ENCODE measurements at places on chromosomes 12 and 14.

- DNase-seq, result no peak
Observed at GRCh38 chr12:101591781-101592180, 3.0 kb upstream of the MYBPC1 start.

- DNase-seq, result no peak
Observed at GRCh38 chr14:26846388-26846787, 248.6 kb upstream of the NOVA1 start.

DNA sequence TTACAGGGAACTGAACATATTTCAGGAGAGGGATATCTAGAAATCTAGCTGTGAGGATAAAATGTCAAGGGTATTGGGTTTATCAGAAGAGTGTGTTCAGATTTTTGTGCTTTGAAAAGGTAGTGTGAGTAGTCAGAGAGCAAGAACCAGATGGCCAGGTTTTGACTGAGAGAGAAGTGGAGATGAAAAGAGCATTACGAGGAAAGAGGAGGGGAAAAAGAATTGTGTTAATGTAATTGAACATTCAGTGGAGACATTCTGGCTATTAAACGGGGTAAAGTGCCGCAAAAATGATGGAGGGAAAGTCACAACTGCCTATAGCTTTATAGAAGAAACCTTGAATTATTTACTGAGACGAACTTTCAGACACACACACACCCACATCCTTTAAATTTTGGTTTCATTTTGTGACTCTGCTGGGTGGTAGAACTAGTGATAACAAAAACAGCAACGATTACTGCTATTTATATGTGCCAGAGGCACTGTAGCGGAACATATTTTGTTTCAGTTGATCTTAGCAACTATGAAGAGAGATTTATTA lies 213.6 kb downstream of the ERC1 start:
- no peak for DNase-seq

DNA sequence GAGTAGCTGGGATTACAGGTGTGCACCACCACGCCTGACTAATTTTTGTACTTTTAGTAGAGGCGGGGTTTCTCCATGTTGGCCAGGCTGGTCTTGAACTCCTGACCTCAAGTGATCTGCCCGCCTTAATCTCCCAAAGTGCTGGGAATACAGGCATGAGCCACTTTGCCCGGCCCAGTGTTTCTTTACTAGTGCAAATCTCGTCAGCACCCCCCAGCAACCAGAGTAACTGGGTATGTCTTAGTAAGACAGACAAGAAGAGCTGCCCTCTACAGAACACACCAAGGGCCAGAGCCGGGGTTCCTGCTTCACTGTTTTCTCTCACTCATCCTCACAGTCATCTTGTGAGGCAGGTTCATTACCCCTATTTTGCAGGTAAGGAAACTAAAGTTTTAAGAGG lies 78.5 kb upstream of the GPR68 start:
- no peak for DNase-seq

DNA sequence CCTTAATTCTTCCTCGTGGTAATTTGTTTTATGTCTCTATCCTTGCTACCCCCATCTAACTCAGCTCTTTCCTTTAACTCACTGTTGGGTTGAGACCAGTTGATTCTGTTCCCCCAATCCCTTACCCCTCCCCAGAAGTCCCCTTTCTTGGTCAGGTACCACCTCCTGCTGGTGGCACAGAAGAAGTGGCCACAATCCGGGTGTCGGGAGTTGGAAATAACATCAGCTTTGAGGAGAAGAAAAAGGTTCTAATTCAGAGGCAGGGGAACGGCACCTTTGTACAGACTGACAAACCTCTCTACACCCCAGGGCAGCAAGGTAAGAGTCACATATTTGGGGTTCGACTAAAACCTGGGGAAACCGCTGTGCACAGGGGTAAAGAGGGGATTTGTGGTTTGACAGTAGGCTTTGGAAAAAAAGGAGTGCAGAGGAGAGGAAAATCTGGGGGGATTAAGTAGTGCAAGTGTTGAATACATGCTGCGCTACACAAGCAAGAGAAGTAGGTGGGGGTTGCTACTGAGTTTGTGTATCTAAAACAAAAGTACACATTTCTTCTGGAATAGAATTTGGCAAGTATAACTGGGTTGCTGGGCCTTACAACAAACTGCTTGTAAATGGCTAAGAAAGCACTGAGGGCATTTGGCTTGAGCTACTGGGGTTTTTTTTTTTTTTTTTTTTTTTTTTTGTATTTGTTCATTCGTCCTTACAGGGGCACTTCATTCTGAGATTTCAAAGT lies 1.3 kb downstream of the A2ML1 start:
- DNase-seq, result no peak

- no peak for DNase-seq
Observed at GRCh38 chr12:49966511-49967041, 4.9 kb downstream of the AQP5 start.

DNA sequence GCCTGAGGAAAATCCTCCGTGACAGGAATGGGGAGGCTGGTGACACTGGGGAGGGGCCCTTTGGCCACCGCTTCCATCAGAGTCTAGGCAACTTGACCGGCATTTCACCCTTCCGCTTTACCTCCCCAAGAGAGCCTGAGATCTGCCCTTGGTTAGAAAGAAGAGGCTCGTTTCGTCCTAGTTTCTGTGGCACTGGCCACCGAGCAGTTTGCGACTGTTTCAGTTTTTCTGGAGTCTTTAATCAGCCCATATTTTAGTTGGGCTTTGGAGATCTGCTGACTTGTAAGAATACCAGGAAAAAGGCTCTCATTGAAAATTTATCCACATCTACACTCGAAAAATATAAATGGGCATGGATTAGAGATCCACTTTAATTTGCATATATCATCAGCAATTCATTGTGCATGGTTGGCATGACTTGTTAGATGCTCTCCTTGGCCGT lies 414 bp upstream of the ANKS1B start:
- no peak for DNase-seq

GRCh38 chr12:58815235-58815634 lies 105.1 kb downstream of the LRIG3 start:
- DNase-seq, result no peak

DNA sequence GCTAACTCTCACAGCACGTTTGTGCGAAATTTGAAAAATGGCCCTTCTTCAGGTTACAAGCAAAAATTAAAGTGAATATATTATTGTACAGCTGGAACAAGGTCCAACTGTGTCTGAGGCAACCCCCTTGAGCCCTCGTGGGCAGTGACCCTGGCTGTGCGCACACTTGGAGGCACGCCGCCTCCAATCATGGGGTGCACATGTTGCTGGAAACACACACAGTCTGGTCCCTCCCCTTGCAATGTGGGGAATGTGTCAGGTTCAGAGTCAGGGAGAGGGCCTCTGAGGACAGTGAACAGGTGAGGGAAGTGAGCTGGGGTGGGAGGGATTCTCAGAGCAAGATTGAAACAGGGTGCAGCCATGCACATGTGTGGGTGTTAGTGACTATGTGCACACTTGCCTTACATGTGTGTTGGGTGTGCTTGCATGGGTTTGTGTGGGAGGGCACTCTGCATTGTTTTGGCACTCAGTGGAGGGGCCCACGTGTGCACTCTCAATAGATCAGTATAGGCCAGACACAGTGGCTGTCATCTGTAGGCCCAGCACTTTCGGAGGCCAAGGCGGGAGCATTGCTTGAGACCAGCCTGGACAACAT lies 9.6 kb downstream of the TSPAN9 start:
- DNase-seq, result no peak

DNA sequence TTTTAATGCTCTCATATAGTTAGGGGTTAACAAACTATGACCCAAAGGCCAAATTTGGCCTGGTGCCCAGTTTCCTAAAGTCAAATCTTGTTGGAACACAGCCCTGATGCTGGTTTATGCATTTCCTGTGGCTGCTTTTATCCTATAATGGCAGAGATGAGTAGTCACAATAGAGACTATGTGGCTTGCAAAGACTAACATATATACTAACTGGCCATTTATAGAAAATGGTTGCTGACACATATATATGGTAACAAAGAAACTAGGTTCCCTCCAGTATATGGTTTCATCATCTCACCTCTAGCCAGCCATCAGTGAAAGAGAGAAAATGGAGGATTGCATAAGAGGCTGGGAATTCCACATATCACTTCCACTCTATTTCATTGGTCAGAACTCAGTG lies 10.8 kb downstream of the NAV3 start:
- DNase-seq, result no peak

DNA sequence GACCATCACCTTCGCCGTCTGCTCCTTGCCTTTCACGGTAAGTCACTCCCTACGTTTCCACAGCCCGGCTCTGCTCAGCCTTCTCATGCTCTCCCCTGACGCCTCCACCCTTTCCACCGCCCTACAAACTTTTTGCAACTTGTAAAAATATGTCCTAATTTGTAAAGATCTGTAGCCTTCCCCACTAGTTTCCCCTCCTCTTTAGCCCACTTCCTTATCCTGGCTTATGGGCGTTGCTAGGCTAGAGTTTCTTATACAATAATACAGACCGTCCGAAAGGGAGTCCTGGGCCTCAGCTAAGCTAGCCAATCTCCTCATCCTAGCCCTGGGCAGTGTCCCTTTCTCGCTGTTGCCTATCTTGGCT lies 1.2 kb downstream of the PTGER2 start:
- DNase-seq, result no peak

GRCh38 chr14:53605562-53605961 lies 351.1 kb downstream of the BMP4 start:
- DNase-seq, result no peak

GRCh38 chr12:124420041-124420995 lies 125.4 kb downstream of the RFLNA start:
- no peak for DNase-seq

GRCh38 chr12:109833307-109834189 lies at the start of gene TRPV4:
TSS of gene TRPV4 (minus strand) at chr12:109833398. CDS start at chr12:109814796, 18,602 bp downstream.
- DNase-seq, result no peak

- DNase-seq, result no peak
Observed at GRCh38 chr12:46388427-46389021, 16.0 kb upstream of the SLC38A2 start.

- DNase-seq, result no peak
Observed at GRCh38 chr14:65423982-65424381, 11.5 kb downstream of the FUT8 start.

DNA sequence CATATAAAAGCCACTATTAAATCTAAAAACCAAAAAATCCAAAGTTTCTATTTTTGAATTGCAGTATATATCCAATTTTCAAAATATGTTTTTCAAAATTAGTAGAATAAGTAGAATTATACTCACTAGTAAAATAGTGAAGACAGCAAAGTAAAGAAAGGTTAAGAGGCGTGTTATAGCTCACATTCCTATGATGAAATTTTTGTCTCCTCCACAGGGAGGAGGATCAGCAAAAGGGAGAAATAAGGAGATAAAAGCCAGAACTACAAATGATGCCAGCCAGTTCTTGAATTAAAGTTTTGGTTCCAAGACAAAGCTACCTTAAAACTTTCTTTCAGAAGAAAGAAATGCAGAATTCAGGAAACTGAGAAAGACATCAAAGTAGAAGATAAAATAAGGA lies 50.0 kb downstream of the C2CD5 start:
- no peak for DNase-seq

GRCh38 chr12:9883175-9883574 lies 1.9 kb downstream of the KLRF2 start:
- DNase-seq, result no peak

GRCh38 chr14:50173891-50174290 lies 57.5 kb downstream of the SOS2 start:
- DNase-seq, result no peak

GRCh38 chr14:102668291-102668873 lies 75.9 kb downstream of the RCOR1 start:
- no peak for DNase-seq

DNA sequence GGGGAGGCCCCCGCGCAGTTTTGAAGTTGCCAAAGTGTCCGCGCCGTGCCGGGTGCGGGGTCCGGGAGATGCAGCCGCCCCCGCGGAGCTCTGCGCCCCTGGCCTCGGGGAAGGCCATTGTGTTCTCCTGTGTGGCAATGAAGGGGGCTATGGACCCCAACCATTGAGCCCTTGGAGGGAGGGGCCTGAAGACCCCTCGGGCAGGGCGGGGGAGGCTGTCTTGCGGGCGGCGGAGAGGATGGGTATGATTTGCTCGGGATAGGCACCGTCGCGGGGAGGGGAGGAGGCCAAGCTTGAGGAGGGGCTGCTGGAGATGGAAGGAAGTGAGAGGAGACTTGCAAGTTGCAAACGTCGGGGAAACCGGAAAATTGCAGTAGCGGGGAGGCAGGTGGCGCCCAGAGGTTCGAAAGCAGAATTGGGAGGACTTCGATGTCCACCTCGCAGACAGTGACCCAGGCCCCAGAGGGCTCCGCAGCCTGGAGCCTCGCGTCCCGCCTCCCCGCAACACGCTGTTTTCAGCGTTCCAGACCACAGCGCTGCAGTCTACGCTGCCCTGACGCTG lies 25.4 kb downstream of the BCL11B start:
- no peak for DNase-seq

DNA sequence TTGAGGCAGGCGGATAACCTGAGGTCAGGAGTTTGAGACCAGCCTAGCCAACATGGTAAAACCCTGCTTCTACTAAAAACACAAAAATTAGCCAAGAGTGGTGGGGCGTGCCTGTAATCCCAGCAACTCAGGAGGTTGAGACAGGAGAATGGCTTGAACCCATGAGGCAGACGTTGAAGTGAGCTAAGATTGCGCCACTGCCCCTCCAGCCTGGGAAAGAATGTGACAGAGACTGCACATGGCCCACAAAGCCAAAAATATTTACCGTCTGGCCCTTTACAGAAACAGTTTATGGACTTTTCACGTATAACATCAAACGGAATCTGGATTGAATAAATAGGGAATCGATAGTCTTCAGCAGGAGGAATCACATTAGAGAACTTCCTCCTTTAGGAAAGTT lies 3.5 kb downstream of the RSRC2 start:
- no peak for DNase-seq

DNA sequence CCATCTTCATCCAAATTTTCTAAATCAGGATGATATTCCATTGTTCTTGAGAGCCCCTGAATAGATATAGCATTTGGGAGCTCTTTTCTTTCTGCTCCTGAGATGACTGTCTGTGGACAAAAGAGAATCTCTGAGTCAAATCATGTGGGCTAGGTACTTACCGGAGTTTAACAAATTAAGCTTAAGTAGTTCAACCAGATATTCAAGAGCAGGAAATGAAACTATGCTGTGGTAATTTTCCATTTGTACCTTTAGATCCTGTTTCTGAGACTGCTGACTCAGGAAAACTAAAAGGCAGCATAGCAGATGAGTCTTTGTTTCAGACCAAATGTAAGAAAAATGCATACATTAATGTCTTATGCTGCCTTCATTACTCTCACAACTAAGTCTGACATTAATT lies at the start of gene CLEC7A:
Gene CLEC7A, minus strand, starts transcription at position 158 of the 400 bp plus-strand sequence. Its CDS starts 117 bp downstream, at position 41.
- DNase-seq, result no peak

DNA sequence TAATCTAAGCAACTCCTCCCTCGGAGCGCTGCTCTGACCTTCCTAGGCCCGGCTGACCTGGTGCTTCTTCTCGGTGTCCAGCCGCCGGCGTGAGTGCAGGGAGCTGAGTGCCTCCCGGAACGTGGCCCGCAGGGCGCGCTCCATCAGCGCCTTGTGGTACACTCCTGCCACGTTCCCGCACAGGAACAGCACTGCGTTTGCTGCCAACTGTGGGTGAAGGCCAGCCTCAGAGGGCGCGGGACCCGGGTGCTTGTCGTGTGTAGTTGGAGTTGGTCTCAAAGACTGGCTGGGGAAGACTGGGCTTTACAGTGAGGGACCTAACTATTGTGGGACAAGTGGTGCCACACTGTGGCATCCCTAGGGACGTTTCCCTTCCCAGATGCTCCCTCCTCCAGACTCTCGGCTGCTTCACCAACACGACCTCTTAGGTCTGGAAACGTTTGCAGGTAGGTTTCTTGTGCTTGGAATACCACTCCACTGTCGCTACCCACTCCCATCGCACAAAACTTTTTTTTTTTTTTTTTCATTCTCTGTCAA lies 3.1 kb downstream of the ADCY4 start:
- DNase-seq, result no peak

Measured in iPS DF 19.7 (cell line).